Caki2 (cell line): ENCODE measurements at places on chromosomes 3 and 15.

DNA sequence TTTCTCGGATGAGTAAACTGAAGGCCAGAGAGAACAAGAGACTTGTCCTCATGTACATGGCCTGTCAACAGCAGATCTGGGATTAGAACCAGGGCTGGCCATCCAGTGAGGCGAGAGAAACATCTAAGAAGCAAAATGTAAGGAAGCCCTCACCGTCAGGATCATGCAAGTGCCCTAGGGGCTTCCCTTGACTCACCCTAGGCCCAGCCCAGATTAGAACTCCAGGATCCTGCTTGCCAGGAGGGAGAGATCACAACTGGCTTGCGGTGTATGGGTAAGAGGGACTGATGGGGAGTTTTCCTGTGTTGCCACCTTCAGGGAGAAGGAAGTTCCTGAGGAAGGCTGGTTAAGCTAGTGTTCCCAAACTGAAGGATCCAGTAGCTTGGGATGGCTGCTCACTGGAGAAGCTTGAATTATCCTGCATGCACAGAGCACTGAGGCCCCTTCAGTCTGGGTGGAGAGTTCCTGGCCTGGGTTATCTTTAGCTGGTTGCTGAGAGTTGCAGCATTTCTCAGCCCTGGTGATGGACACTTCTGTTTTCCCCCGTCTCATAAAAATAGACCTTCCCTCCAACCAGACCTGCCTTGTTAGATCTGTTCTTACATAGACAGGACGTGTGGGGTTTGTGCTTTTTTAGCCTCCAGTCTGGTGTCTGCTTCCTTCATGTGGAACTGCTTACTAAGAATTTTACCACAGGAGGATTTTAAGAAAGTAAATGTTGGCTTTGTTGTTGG is 28.2 kb upstream of the XIRP1 start:
- DNase-seq = no peak

- no peak for DNase-seq
Observed at GRCh38 chr3:24837601-24838000, 343.0 kb upstream of the THRB start.

GRCh38 chr3:100536093-100536492 is 43.7 kb downstream of the TMEM45A start:
- DNase-seq = no peak

DNA sequence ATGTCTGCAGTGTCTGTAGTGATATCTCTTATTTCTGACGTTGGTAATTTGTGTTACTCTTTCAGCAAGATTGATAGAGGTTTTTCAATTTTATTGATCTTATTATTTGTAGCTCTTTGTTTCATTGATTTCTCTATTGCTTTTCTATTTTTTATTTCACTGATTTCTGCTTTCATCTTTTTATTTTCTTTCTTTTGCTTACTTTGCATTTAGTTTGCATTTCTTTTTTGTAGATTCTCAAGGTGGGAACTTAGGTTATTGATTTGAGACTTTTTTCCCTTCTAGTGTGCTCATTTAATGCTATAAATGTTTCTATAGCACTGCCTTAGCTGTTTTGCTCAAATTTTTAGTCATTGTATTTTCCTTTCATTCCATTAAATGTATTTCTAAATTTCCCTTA is 49.5 kb upstream of the GABRG3 start:
- no peak for DNase-seq

DNA sequence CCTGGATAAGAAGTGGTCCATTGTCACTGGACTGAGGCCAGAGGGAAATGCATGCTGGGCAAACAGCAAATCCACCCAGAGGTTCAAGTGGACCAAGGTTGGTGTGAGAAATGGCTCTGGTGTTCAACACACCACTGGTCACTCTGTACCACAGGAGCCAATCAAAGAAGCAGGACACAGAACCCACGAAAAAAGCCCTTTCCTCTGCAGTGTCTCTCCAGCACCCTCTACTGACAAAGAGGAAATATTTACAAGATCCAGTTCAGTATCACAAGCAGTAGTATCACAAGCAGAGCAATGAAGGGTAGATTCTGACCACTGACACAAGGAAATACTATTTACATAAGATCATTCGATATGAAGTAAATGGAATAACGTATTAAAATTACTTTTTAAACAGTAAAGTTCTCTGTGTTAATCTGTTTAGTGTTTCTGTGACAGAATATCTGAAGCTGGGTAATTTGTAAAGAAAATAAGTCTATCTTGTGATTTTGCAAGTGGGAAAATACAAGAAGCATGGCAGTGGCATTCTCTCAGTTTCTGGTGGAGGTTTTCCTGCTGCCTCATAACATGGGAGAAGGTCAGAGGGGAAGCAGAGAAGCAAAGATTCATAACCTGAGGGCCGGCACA is 390.7 kb downstream of the EFHB start:
- peak; percentile 1 for DNase-seq

- DNase-seq = peak; percentile 87
Observed at GRCh38 chr3:101036213-101036618, 43.0 kb upstream of the ABI3BP start.

- no peak for DNase-seq
Observed at GRCh38 chr15:89004726-89005030, 83.6 kb upstream of the ABHD2 start.

GRCh38 chr15:40322531-40323238 is 807 bp upstream of the INAFM2 start:
- no peak for DNase-seq

GRCh38 chr15:88748081-88748480 is 55.2 kb upstream of the ACAN start:
- no peak for DNase-seq

GRCh38 chr15:80739919-80740318 is 39.3 kb upstream of the CEMIP start:
- no peak for DNase-seq

DNA sequence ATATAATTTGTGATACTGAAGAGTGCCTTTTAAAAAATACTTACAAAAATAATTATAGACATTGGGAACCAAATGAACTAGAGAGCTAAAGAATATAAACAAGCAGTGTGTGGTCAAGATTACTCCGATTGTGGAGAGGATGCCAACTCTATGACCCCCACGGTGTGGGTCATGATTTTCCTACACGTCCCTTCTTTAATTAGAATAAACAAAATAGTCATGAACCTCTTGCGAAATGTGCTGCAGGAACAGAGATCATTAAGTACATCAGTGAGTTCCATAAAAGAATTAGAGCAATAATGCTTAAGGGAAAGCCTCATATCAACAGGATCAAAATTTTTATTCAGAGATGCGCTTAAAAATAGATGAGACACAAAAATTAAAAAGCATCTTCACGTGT is 476.6 kb upstream of the ROBO1 start:
- no peak for DNase-seq

DNA sequence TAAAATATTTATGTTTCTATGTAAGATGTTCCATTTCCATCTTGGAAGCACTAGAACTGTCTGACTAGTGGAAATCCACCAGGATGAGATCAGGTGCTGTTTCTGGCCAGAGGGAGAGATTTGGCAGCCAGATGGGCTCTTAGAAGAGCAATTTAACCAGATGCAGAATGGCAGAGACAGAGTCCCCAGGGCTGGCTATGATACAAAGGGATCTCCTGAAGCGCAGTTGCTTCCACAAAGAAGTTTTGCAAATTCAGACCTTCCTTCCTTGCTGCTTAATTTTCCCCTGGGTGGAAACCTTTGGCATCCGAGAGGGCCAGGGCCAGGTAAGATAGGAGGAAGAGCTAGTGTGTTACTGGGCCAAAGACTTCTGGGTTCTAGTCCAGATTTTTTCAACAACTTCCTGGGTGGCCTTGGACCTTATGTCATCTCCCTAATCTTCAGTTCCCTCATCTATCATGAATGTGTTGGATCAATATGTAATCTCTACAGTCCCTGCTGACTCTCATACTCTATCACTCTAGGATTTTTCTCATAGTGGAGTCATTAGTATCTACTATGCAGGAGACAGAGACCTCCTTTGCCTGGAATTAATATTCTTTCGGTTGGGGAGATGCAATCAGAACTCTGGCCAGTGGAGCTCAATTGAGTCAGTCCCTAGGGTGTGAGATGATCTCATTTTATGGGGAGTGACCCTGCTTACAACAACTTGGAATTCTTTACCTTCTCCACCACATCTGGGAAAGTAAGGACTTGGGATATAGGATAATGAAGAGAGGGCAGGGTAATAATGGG is 41.1 kb upstream of the NDUFB4 start:
- no peak for DNase-seq

- no peak for DNase-seq
Observed at GRCh38 chr3:93904568-93904967, 69.1 kb downstream of the PROS1 start.

- no peak for DNase-seq
Observed at GRCh38 chr15:81087066-81087465, 47.0 kb upstream of the CFAP161 start.

GRCh38 chr15:98438907-98439306 is 209.4 kb upstream of the IGF1R start:
- no peak for DNase-seq

- no peak for DNase-seq
Observed at GRCh38 chr3:82473864-82474541, 712.6 kb upstream of the GBE1 start.

DNA sequence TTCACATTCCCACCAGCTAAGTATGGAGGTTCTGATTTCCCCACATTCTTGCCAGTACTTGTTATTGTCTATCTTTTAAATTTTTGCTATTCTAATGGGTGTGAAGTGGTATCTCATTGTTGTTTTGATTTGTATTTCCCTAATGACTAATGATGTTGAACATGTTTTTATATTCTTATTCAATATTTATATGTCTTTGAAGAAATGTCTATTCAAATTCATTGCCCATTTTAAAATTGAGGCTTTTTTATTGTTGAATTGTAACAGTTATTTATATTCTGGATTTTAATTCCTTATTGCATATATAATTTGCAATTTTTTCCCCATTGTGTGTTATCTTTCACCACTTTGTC is 255.3 kb downstream of the EDEM1 start:
- no peak for DNase-seq

- no peak for DNase-seq
Observed at GRCh38 chr3:198030125-198030524, 70.1 kb downstream of the LMLN start.

DNA sequence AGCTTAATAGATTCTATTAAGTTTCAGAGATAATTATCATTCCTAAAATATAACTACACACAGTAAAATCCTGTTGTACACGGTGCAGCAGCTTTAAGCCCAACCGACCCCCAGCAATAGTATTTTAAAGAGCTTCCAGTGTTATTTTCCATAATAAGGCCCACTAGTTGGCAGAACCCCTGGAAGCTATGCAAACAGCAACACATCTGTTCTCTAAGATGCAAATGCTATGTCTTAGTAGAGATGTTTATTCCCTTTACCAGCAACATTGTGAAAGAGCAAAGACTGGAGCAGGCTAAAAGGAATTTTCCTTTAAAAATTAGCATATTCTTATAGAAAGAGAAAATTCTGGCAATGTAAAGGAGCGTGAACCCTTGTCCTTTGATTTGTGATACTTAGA is 819.7 kb upstream of the ALCAM start:
- DNase-seq = no peak

- peak; percentile 36 for DNase-seq
Observed at GRCh38 chr3:17151598-17152373, 267.0 kb downstream of the PLCL2 start.

DNA sequence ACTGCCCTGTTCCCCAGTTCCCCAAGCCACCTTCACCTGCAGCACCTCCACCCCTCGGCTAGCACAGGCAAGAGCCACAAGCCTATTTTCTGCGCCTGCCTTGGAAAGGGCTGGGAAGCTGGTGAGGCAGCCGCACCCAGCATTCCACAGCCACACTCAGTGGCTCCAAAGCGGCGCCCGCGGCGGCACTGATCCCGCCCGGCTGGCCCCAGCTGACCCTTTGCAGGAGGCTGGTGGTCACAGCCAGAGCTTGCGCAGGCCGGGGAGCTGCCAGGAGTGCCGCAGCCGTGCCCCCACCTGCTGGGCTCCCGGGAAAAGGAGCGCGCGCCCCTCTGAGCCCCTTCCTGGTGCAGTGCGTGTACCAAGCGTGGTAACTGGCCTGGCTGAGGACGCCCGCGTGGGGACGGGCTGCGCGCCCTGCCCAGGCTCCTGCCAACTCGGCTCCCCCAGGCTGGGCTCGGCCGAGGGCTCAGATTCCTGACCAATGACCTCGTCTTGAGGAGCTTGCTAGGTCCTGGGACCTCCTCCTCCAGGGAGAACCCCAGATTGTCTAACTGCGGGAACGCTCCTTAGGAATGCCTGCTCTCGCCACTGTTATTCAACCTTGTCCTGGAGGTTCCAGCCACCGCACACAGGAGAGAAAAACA is 13.3 kb downstream of the GRAMD2A start:
- DNase-seq = peak; percentile 73

GRCh38 chr15:91894606-91895005 is 41.1 kb downstream of the SLCO3A1 start:
- no peak for DNase-seq

GRCh38 chr15:69126054-69126469 is 34.4 kb upstream of the GLCE start:
- no peak for DNase-seq

- peak; percentile 72 for DNase-seq
Observed at GRCh38 chr15:63218100-63218808, 28.8 kb downstream of the RAB8B start.

DNA sequence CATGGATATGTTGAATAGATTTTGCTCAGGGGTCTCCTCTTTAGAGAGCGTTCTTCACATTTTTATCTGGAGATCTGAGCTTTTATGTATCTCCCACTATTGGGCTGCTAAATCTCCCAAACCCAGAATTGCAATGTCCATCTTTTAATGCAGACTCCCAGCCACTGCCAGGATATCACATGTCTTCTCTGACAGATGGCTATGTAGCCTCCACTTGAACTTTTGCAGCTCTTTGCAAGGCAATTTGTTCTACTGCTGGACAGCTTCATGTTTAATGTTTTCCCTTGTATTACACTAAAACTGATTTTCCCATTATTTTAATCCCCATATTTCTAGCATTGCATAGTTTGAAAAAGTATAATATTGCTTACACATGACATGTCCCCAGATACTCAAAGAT is 177.2 kb downstream of the LPP start:
- no peak for DNase-seq

DNA sequence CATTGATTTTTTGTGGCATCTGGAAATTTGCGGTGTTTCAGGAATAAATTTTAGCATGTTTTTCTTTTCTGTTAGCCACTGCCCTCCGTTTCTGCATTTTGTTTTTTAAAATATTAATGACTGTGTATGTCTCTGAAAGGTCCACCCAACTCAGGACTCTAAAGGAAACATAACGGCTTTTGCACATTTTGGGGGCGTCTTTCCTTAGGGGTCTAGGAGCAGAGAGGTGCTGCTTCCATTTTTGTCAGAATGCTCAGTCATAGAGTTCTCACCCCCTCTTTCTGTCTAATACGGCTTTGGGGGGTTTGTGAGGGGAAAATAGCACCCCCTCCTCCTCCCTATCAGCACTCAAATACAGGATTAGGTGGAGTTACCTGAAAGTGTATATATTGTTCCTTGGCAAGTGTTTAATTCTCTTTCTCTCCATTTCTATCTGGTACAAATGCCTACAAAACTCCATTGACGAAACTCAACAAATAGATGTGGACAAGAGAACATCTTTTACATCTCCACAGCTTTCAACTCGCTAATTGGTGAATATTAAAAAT is 219.4 kb downstream of the MEIS2 start:
- no peak for DNase-seq

DNA sequence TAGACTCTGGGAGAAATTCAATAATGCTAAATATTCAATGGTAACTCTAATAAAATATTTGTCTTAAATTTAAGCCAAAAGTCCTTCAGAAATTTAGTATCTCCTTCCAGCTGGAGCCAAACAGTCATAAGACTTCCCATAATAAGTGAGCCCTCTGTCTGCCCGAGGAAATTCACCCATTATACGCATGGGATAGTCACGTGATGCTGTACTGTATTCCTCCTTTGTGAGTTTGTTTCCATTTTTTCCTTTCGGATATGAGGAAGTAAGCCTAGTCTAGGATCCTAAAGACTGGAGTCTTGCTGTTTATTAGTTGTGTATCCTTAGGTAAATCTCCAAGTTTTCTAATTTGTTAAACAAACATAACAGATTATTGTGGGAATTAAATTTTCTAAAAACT is 110.4 kb upstream of the PLAAT1 start:
- no peak for DNase-seq
